ENCODE measurements at places on chromosomes 6 and 20.

DNA sequence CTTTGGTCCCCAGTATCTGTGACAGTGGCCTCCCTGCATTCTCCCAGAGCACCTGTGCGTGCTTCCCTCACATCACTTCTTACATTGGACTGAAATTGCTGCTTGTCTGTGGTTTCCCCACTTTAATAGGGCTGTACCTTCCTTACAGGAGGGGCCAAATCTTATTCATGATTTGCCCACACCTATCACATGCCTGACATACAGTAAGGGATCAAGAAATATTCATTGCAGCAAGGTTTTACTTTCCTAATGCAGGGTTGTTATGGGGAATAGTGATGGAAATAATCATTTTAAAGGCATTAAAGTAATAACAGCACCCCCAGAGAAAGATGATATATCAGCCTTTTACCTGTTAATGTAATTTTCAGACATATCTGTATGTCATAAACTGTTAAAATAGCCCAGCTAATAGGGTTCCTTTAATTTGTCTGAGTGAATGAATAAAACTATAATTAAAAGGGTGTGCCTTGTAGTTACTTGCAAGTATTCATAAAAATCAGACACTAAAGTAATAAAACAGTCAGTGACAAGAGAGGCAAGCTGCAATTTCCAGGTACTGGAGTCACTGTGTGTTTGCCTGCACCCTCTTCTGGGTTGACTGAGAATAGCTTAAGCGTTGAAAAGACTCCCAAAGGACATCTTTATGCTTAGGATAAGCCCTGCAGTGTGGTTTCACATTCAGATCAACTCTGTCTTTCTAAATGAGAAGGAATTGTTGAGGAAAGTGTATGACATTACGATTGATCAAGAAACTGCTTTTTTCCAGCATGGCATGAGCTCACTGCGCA, 182.7 kb downstream of the PHACTR1 start:
- H3K27me3 ChIP-seq = peaks cover 48% of the 10 kb centered on the region
- DNase-seq = no peak
- no peaks in the 10 kb centered on the region for H3K36me3 ChIP-seq
- no peaks in the 10 kb centered on the region for H3K4me1 ChIP-seq
- H3K27ac ChIP-seq = no peak overlapping the region
- H3K4me3 ChIP-seq = no peak overlapping the region

DNA sequence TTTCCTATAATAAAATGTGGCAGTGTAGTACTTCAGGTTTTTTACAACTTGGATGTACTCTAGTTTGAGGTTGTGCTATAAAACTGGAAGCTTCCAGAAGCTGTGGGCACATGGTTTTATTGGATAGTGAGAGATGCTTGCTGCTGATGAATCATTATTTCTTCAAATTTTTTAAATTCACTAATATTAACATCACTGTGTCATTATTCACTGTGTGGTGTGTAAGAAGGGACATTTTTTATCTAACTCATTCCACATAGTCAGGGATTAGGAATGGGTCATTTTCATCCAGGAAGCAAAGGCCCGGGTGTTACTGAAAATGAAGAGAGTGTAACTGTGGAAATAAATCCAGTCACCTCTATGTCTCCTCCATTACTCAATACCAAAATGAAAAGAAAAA, 421.0 kb downstream of the TENT5A start:
- H3K4me1 ChIP-seq = no peaks in the 10 kb centered on the region
- no peak overlapping the region for H3K4me3 ChIP-seq
- H3K27me3 ChIP-seq = no peaks in the 10 kb centered on the region
- H3K27ac ChIP-seq = no peak overlapping the region
- H3K36me3 ChIP-seq = no peaks in the 10 kb centered on the region

DNA sequence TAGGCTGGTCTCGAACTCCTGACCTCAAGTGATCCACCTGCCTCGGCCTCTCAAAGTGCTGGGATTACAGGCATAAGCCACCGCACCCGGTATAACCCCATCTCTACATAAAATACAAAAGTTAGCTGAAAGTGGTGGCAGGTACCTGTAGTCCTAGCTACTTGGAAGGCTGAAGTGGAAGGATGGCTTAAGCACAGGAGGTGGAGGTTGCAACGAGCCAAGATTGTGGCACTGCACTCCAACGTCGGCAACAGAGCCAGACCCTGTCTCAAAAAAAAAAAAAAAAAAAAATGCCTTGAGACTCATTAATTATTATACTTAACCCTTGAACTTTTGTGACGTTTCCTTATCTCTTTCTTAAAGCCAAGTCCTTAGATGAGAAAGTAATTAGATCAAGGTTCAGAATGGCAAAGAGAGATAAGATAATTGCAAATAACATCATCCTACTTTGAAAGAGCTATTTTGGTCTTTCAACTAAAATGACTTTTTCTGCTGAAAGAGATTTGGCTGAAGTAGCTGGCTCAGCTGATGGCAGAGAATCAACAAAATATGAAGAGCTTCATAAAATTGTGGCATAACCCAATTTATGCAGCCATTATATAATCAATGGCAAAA, 4.7 kb upstream of the SHLD1 start:
- H3K27ac ChIP-seq = no peak overlapping the region
- no peak overlapping the region for H3K4me3 ChIP-seq
- peaks cover 6% of the 10 kb centered on the region for H3K36me3 ChIP-seq
- no peak for DNase-seq
- peaks cover 3% of the 10 kb centered on the region for H3K4me1 ChIP-seq

DNA sequence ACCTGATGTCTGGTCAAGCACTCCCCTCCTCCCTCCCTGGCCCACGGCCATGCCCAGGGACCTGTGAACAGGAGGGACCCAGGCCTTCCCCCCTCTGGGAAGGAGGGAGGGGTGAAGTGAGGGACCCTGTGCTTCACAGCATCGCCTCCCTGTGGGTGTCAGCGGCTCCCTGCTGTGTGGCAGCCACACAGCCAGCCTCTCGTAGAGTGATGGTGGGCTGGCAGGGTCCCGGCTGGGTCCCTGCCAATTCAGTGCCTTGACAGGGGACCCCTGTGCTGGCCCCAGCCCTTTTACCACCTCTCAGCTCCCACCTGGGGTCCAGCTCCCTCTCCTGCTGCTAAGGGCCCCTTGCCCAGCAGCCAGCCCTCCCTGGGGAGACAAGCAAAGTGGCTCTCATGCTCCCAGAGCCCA, 31.3 kb upstream of the GRM4 start:
- H3K36me3 ChIP-seq = peaks cover under 1% of the 10 kb centered on the region
- peaks cover 5% of the 10 kb centered on the region for H3K4me1 ChIP-seq
- H3K27ac ChIP-seq = no peak overlapping the region
- DNase-seq = no peak
- peaks cover 23% of the 10 kb centered on the region for H3K27me3 ChIP-seq
- H3K4me3 ChIP-seq = no peak overlapping the region

DNA sequence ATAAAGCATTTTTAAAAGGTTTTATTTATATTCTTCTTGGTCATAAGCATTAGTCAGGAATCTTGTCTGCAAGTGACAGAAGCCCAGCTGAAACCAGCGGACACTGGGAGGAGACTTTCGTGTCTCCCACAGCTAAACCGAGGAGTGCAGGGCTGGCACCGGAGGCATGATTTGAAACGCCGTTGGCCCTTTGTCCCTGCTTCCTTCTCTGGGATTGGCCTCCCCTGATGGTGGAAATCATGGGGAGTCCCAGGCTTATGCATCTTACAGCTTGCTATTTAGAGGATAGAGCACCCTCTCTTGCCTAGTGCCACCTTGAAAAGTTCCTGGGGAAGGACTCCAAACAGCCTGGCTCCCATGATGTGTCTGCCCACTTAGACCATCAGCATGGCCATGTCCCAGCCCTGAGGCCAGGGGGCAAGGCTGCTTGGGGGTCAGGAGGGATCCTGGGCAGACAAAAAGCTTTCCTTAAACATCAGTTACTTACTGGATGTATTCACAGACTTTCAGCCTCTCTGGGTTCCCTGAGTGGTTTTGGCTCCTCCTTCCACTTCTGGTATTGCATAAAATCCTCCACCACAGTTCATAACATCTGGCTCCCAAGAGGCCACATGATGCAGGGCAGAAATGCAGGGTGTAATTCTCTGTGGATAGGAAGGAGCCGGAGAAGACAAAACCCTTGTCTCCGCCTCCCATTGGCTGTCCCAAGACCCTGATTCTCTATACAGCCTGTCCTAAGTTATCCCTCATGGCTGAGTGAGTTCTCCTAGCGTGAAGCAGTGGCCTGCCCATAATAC, 49.3 kb upstream of the INSM1 start:
- H3K27ac ChIP-seq = no peak overlapping the region
- H3K4me3 ChIP-seq = no peak overlapping the region
- DNase-seq = no peak
- no peaks in the 10 kb centered on the region for H3K4me1 ChIP-seq
- no peaks in the 10 kb centered on the region for H3K36me3 ChIP-seq
- peaks cover 27% of the 10 kb centered on the region for H3K27me3 ChIP-seq

DNA sequence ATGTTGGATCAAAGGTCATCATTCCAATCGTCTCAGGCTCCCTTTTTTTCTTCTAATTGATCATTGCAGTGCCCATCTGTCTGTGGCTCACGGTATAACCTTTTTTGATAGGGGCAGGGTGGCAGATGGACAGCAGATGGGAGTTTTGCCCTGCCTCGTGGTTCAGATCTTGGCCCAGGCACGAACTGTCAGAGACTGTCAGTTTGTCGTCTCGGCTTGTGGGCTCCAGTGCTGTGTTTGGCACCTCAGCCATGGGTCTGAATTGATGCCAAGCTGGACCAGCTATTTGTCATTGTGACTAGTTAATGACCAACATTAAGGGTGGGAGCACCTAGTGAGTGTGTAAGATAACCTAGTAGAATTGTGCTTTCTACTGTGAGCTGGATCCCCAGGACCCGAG, 197.6 kb downstream of the PRL start:
- no peaks in the 10 kb centered on the region for H3K27me3 ChIP-seq
- no peaks in the 10 kb centered on the region for H3K4me1 ChIP-seq
- DNase-seq = no peak
- no peaks in the 10 kb centered on the region for H3K36me3 ChIP-seq

- peak overlapping the region; percentile 62 for H3K27ac ChIP-seq
- peaks cover 84% of the 10 kb centered on the region for H3K36me3 ChIP-seq
- no peak for DNase-seq
- no peak overlapping the region for H3K4me3 ChIP-seq
Observed at GRCh38 chr20:35009665-35010328, 54.1 kb downstream of the MYH7B start.

- DNase-seq = no peak
- no peak overlapping the region for H3K27ac ChIP-seq
- H3K4me3 ChIP-seq = no peak overlapping the region
- peaks cover 12% of the 10 kb centered on the region for H3K36me3 ChIP-seq
- no peaks in the 10 kb centered on the region for H3K4me1 ChIP-seq
Observed at GRCh38 chr6:158464483-158464882, 95.4 kb upstream of the TMEM181 start.

GRCh38 chr20:62061851-62062423, 3.7 kb downstream of the TAF4 start:
- no peak for DNase-seq
- no peak overlapping the region for H3K27ac ChIP-seq
- no peak overlapping the region for H3K4me3 ChIP-seq
- H3K4me1 ChIP-seq = peaks cover 36% of the 10 kb centered on the region

DNA sequence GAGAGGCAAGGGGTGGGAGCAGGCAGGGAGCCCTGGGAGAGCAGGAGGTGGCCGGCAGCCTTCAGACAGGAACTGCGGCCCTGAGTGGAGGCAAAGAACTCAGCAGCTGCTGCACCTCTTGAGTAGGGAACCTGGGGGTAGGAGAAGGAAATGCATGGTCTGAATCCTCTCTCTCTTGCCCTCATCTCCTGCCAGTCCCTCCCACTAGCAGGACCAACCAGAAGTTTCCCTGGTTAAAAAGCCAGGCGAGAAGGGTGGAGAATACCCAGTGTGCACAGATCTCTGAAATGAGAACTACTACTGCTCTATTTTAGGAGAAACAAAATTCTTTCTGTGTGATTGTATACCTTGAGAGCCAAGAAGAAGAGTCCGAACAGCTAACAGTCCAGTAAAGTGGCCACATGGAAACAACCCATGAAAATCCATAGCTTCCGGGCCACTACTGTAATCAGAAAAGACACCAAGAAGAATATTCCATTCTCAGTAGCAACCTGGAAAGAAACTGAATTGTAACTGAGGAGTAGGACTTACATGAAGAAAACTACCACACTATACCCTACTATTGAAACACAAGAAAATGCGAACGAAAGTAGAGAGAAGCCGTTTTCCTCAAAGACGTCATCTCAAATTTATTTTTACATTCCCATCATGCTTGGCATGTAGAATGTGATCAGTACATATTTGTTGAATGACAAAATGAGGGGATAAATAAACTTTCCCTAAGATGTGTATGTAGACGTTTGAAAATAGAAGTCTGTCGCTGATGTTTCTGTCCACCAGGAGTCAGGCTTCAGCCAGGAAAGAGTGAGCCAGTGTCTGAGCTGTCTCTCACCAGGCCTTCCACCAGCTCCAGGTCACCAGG, 25.6 kb downstream of the WRNIP1 start:
- no peaks in the 10 kb centered on the region for H3K27me3 ChIP-seq
- peaks cover 28% of the 10 kb centered on the region for H3K4me1 ChIP-seq
- H3K27ac ChIP-seq = peak overlapping the region; percentile 86
- peak; percentile 41 for DNase-seq

Data from effector memory CD8-positive, alpha-beta T cell (primary cell).